ENCODE measurements at places on chromosomes 7 and 10.

- DNase-seq, result no peak
These were observed 744 bp downstream of the CREM start for GRCh38 chr10:35127289-35127891.

DNA sequence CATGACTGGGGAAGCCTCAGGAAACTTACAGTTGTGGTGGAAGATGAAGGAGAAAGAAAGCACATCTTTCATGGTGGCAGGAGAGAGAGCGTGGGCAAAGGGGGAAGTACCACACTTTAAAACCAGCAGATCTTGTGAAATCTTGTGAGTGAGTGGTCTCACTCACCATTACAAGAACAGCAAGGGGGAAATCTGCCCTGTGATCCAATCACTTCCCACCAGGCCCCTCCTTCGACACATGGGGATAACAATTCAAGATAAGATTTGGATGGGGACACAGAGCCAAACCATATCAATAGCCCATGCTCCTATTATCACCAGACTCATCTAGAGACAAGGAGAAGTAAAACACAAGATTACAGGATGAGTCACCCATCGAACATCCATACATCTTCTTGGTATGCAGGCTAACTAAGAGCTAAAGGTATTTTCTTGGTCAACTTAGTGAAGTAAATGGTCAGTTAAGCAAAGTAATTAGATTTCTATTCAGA, 55.3 kb upstream of the YAE1 start:
- no peak for DNase-seq

- no peak for DNase-seq
These were observed 80.2 kb upstream of the ADAM12 start for GRCh38 chr10:126468467-126468866.

- no peak for DNase-seq
These were observed 353.1 kb downstream of the THSD7A start for GRCh38 chr7:11478882-11479281.

- DNase-seq, result no peak
These were observed 174.6 kb upstream of the KLF6 start for GRCh38 chr10:3959370-3960325.

DNA sequence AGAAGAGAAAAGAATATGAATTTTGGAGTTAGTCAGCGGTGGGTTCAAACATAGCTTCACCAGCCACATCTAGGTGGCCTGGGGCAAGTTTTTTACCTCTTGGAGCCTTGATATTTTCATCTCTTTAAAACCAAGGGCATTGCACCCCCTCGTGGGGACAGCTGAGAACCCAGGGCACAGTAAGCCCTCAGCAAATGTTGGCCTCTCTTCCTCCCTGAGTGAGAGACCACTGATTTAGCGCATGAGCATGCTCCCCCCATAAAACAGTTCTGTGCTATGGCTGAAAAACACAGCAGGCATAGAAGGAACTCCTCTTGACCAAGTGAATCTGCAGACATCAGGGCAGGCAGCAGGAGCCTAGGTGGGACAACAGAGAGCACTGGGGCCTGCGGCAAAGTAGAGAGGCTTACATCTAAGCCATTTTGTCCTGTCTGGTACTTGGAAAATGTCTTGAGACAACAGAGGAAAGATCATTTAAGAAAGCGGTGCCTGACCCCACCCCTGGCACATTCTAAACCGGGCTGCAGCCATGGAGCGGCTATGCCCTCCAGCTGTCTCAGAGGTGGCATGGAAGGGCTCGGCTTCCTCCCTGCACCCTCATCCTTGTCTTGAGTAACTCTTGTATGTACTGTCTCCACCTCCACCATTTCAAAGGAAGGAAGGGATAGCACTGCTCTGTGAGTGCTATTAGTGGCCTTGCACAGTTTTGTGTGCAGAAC, 94.7 kb downstream of the ARHGAP22 start:
- DNase-seq, result no peak

DNA sequence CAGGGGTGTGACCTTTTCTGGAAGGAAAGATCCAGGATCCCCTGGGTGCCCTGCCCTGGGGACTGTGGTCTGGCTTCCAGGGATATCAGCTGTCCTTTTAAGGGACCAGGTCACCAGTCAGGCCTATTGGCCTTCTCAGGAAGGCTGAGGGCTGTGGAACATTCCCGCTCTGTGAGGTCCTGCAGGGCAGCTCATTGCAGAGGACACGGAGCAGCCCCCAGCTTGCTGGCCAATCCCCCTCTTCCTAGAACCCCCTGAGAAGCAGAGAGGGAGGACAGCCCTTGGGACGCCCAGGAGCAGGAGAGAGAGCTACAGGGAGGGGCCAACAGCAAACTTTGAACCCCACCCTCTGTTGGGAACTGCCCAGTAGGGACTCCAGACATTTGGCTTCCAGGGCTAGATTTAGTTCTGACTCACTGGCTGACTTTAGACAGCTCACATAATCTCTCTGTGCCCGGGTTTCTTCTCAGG, 67.9 kb upstream of the COL13A1 start:
- DNase-seq, result no peak

- no peak for DNase-seq
These were observed 1.7 kb upstream of the CACNA2D1 start for GRCh38 chr7:82445271-82445670.

DNA sequence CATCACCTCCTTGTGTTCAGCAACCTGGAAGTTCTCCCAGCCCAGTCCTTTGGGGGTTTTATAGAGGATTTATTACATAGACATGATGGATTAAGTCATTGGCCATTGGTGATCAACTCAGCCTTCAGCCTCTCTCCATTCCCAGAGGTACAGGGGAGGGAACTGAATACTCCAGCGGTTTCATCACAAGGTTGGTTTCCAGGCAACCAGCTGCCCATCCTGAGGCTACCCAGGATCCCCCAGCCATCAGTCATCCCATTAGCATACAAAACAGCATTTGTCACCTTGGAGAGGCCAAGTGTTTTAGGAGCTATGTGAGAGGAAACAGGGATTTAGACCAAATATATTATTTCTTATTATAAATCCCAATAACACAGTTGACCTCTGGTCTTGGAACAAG, 584.8 kb upstream of the NRP1 start:
- DNase-seq, result no peak

- no peak for DNase-seq
These were observed 54.7 kb downstream of the STEAP1B start for GRCh38 chr7:22445140-22445743.

DNA sequence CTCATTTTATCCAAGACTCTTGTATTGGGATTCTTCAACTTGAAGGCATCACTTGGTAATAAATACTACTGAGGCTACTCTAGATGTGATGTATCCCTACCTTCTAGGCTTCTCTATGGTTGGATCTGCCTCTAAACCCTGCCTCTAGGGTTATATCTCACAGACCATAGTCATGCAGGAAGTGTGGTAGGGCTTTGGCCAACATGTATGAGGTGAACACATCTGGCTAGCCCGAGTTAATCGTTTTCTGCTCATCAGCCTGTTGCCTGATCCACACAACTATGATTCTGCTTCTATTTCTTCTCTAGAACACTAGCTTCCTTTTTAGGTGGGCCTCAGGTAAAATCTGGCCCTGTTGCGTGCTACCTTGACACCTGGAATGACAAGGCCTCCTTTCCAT, 78.7 kb upstream of the NME8 start:
- no peak for DNase-seq

GRCh38 chr7:120729245-120729644, 128.7 kb downstream of the TSPAN12 start:
- no peak for DNase-seq

DNA sequence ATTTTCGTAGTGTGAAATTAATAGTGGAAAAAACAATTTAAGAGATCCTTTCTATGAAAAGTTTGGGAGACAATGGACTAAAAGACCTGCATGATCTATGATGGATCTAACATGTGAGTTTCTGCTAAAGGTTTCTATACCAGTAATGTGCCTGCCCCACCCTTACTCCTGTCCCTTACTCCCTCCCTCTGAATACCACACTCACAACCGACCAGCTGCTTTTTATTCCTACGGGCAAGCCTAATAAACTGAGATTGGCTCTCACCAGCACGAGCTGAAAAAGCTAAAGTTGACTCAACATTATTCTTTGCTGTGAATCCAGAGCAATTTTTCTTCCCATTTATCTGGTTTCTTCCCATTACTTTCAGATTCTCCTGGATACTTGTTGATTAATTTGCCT, 17.8 kb upstream of the REEP3 start:
- no peak for DNase-seq

All from stimulated activated CD8-positive, alpha-beta memory T cell treated with anti-CD3 and anti-CD28 coated beads, Interleukin-4, amount 100 ng/mL, for 4 hours (primary cell).